Mononuclear cell (primary cell): ENCODE measurements at places on chromosomes 6 and 20. TPM values are rescaled to one million over a fixed set of nuclear protein-coding genes. Genes with fewer than 3 reads are reported as not detected.

Gene JAG1
- total RNA-seq: 8.3 TPM

Gene BCKDHB
- 6.2 TPM for total RNA-seq

Gene PNPLA1
- total RNA-seq: 1.2 TPM

Gene SF3B5
- total RNA-seq: 86.1 TPM

Gene PLAGL1
- 3.3 TPM for total RNA-seq

Gene ULBP2
- total RNA-seq: 0.94 TPM

Gene CCN6
- total RNA-seq: not detected

Gene PNLDC1
- total RNA-seq: 0.10 TPM

Gene CRISP2
- not detected for total RNA-seq

Gene SLC13A3
- total RNA-seq: 0.10 TPM

Gene GCNT2
- 6.8 TPM for total RNA-seq

Gene SLC16A10
- total RNA-seq: 11.2 TPM

Gene WFDC5
- not detected for total RNA-seq

Gene PROKR2
- total RNA-seq: not detected

Gene ITPR3
- 13.6 TPM for total RNA-seq

Gene DNMT3B
- total RNA-seq: 0.21 TPM

Gene ADAM33
- total RNA-seq: under 0.01 TPM

Gene ZC3H12D
- total RNA-seq: 50.7 TPM

Gene PPT2
- total RNA-seq: 6.0 TPM

Gene FAXC
- not detected for total RNA-seq

Gene C2
- total RNA-seq: 2.5 TPM

Gene KIFC1
- 0.94 TPM for total RNA-seq

Gene CLIC5
- total RNA-seq: 0.52 TPM

Gene FAM209B
- total RNA-seq: 0.52 TPM

Gene HAO1
- total RNA-seq: not detected

Gene RIN2
- total RNA-seq: 10.6 TPM

Gene HECA
- 200 TPM for total RNA-seq

Gene GRM1
- total RNA-seq: not detected

Gene RAB44
- total RNA-seq: 1.3 TPM

Gene ADGB
- total RNA-seq: not detected

Gene ROMO1
- 26.1 TPM for total RNA-seq

Gene SASH1
- 1.7 TPM for total RNA-seq

Gene DAAM2
- total RNA-seq: under 0.01 TPM

Gene SNRPB2
- 57.5 TPM for total RNA-seq

Gene NOX3
- not detected for total RNA-seq

Gene PACRG
- 0.73 TPM for total RNA-seq

Gene TMEM244
- total RNA-seq: 0.52 TPM

Gene ZNF391
- total RNA-seq: 0.84 TPM

Gene ENPP4
- 17.5 TPM for total RNA-seq

Gene NUDT3
- total RNA-seq: 23.8 TPM

Gene MTFR2
- 3.9 TPM for total RNA-seq

Gene OOEP
- total RNA-seq: not detected

Gene TINAG
- total RNA-seq: not detected

Gene WFDC10B
- total RNA-seq: not detected

Gene BMP2
- 0.73 TPM for total RNA-seq

Gene TMEM74B
- total RNA-seq: not detected

Gene PKIG
- 6.9 TPM for total RNA-seq
